Activated T-helper 9 cell treated with anti-CD3 and anti-CD28 coated beads, Interleukin-2, amount 50 U/mL, for 16 hours (primary cell): ENCODE measurements at places on chromosomes 5 and 9.

DNA sequence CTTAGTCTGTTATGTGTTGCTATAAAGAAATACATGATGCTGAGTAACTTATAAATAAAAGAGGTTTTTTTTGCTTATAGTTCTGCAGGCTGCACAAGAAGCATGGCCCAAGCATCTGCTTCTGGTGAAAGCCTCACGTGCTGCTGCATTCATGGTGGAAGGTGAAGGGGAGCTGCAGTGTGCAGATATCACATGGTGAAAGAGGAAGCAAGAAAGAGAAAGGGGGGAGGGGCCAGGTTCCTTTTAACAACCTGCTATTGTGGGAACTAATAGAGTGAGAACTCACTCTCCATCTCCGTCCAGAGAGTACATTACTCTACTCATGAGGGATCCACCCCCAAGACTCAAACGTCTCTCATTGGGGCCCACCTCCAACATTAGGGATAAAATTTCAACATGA is 12.5 kb upstream of the PARP8 start:
- no peak for DNase-seq

DNA sequence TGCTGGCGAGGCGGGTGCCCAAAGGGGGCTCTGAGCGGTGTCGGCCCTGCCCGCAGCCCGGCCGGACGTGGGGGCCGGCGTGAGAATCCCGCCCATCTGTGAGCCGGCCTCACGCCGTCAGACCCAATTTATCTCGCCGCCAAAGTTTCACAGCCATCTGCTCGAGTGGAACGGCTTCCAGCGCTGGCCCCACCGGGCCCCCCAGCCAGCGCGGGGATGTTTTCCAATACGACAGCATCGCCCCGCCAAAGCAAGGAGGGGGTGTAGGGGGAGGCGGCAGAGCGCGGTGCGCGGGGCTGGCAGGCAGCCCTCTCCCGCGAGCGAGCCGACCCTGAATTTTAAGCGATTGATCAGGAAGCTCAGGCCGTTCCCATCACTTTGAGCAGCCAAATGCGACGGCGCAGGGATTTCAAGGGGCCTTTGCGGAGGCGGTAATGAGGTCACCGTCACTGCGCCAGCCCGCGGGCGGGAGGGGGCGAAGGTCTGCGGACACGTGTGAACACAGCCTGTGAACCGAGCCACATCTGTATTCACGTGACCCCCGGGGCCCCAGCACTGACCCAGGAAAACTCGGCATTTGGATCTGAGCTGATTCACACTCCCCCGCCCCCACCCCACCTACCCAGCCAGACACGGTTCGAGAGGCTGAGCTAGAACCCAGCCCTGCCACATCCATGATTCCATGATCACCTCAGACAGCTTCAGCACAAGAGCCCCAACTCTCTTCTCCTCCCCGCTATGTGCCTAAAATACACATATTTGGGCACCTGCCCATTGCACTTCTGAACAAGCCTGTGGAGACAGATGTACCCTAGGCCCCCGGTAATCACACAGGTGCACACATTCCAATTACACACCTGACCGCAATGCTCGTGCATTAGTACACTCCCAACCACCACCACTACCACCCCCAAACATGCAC is 47.8 kb upstream of the PSD2 start:
- peak; percentile 35 for DNase-seq

GRCh38 chr5:31890046-31890445 is 251.1 kb downstream of the PDZD2 start:
- no peak for DNase-seq

- no peak for DNase-seq
These were observed 597.9 kb downstream of the ZNF608 start for GRCh38 chr5:124148574-124148973.

- no peak for DNase-seq
These were observed 108.0 kb upstream of the PHYKPL start for GRCh38 chr5:178340637-178341036.
